ENCODE measurements at places on chromosomes 2 and 18.
A peak's percentile ranks its signal among the peaks of the same experiment; 100 is the strongest.

GRCh38 chr2:11738589-11739436 lies 7.6 kb upstream of the LPIN1 start:
- DNase-seq, result no peak

- DNase-seq, result no peak
Observed at GRCh38 chr2:222248818-222249217, 50.0 kb downstream of the PAX3 start.

GRCh38 chr2:216015722-216016464 lies 2.5 kb upstream of the MREG start:
- DNase-seq, result no peak

- no peak for DNase-seq
Observed at GRCh38 chr18:41828137-41828536, 126.9 kb upstream of the PIK3C3 start.

DNA sequence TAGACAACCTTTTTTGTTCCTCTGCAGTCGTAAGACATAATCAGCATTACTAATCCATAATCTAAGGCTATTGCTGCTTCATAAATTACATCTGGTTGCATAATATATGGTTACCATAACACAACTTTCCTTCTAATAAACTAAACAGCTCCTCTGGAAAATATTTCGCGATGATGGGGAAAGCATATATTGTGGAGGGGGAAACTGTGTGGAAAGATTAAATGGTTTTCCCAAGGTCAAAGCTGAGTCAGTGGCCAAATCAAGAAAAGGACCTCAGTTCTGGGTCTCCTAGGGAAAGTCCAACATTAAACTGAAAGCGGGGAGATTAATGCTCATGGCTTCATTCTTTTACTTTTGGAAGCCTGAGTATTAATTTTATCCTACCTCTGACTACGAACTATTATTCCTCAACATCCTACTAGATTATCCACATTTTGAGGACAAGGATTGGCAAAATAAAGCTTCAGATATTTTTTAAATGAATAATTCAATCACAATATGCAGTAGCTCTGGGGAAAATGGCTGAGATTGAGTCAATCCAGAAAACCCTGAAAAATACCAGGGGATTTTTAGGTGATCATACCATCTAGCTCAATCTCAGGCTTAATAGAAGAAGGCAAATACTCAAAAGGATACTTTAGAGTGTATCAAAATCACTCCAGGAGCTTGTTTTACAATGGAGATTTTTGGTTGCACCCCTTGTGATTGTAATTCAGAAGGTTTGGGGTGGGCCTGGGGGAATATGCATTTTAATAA lies 33.8 kb upstream of the STK17B start:
- no peak for DNase-seq

- no peak for DNase-seq
Observed at GRCh38 chr2:211434773-211435172, 878.4 kb downstream of the CPS1 start.

GRCh38 chr2:156379071-156379470 lies 46.5 kb upstream of the NR4A2 start:
- DNase-seq, result no peak

DNA sequence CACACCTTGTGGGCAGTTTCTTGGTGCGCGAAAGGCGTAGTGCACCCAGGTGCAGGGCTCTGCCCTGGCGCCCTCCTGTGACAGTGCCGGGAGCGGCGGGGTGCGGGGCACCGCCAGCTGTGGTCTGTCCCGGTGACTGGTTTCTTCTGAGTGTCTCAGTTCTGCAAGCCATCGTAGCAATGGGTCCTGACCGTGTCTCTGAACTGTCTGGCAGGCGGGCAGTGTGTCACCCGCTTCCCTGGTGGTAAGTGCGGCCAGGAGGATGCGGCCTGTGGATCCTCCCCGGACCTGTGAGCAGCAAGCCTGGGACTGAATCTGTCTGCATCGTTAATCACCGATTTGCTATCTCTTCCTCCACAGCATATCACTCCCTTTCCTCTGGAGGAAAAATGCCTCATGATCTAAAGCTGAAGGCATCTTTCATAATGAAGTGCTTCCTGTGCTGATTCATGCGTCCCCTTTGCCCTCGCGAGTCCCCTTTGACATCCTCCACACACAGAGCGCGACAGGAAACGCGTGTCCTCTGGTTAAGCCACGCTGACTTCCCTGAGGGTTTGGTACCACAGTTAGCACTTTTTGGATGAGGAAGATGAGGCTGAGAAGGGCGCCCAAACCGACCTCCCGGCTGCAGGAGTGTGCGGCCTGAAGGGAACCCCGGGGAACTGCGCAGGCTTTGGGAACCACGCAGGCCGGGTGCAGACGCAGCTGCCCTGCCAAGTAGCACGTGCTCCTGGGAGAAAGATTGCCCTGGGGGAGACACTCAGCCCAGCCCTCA lies 416.0 kb upstream of the HS6ST1 start:
- DNase-seq, result no peak

DNA sequence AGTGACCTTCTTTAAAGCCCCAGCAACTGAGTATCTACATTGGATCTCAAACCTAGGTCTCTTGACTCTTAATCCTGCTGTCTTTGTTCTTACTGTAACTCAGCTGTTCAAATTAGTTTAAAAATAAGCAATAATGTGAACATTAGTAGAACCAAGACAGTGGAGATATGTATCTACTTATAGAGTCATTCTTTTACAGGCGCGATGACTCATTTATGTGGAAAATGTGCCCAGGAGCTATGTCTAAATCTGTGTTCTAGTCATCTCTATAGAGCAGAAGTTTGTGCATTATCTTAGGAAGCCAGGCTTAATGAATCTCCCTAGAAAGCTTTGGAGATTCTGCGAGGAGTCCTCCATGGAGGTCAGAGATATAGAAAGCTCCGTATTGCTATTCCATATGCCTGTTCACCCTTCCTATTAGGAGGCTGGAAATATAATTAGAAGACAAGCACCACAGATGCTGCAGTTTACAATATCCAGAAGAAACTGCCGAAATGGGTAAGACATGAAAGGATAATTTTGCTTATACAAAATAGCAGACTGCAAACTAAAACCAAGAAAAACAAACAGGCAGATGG lies 211.6 kb downstream of the TRIB2 start:
- no peak for DNase-seq

- DNase-seq, result no peak
Observed at GRCh38 chr2:191790737-191791136, 56.2 kb downstream of the CAVIN2 start.

- no peak for DNase-seq
Observed at GRCh38 chr18:49081511-49082155, 130.9 kb upstream of the SMAD7 start.

DNA sequence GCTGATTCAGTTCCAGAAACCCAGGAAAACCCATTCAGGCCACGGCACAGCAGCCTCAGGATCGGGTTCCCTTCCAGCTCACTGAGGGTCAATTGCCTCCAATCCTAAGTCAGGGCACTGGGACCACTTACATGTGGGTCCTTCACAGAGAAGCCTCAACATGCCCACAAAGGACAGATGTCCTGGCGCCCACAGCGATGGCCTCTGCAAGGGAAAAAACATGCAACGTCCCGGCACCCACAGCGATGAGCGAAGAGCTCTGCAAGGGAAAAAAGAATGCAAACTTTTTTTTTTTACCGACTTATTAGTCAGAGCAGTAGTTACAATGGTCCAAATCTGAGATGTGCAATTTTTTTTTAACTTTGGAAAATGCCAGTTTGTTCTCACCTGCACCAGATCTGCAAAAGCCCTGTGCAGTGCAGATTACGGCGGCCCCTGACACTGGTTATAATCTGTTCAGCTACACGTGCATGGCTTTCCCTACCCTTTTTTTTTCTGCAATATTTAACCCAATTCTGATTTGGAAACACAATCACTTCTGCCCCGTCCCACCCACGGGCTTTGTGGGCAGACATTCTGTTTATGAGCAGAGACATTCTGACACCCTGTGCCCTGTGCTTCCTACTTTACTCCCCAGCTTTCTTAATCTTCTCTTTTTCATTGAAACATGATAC lies 159.3 kb upstream of the SALL3 start:
- no peak for DNase-seq

- DNase-seq, result no peak
Observed at GRCh38 chr2:2796207-2796606, 465.1 kb upstream of the MYT1L start.

- no peak for DNase-seq
Observed at GRCh38 chr18:21080576-21080975, 31.0 kb downstream of the ROCK1 start.

DNA sequence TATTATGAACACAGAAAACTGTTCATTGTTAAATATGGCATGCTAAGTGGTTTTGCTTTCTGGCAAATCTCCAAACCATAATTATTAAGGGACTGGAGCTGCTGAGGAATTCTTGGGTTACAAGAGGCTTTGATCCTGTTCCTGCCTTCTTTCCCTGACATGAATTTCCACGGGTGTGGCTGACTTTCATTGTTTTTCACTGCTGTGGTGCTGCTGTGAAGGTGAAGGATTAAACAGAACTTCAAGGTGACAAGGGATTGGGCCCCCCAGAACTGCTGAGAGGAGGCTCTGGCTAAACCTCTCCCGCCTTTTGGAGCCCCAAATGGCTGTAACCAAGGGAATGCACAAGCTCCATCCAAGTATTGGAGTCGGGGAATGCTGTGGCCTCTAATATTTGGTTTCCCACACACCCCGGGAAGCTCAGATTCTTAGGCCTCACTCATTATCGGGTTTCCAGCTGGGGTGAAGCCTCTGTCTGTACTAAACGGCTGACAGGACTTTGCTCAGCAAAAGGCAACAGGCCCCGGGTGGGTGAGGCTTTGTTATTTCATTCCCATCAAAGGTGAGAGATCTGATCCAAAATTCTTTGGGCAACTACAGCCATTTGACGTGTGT lies 29.0 kb upstream of the ZFP36L2 start:
- peak; percentile 54 for DNase-seq

GRCh38 chr2:150621526-150622213 lies 134.2 kb upstream of the RND3 start:
- DNase-seq, result no peak

DNA sequence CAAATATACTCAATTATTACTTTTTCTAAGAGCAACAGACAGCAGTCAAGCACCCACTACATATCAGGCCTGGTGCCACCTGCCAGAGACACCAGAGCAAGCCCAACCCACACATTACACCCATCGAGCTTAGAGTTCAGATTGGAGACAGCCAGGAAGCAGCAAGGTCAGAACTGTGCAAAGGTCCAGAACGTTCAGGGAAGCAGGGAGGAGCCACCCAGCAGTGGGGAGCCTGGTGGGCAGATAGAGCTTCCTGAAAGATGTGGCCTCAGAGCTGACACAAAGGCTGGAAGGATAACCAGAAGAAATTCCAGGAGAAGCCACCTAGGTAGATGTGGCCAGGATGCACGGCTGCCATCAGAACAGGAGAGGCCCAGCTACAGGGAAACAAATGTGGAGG lies 440.5 kb upstream of the ID2 start:
- no peak for DNase-seq

DNA sequence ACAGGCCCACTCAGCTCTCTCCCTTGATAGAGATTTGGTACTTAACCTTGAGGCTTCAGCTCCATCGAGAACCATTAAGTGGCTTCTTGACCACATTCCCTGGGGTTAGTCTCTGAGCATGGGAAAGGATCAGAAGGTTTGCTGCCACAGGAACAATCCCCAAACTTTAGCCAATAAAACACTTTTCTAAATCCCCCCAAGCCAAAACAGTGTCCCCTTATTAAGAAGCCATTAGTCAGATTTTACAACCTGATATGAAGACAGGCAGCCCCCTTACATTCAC lies 37.7 kb upstream of the SLC8A1 start:
- DNase-seq, result no peak

DNA sequence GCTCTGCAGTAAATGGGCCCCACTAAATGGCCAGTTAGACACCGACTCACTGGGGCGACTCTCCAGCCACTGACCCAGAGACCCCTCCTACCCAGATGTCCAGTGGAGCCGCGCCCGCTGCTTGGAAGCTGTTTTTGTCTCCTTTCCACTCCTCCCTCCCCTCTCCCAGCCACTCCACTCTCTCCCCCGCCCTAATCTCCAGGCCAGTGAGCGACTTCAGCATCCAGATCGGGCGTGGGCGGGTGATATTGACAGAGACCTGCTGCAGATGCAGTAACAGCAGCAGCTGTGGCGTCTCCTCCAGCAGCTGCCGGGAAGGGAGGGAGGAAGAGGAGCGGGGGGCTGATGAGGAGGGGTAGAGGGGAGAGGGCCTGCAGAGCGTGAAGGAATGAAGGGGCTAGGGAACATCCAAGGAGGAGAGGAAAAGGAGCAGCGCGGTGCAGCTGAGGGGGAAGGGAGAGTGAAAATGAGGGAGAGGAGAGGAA lies at the start of gene SCN7A:
SCN7A (minus strand) TSS at position 110 of the 485 bp plus-strand sequence. CDS start 16,553 bp downstream, outside the sequence.
- DNase-seq, result peak; percentile 91

- DNase-seq, result no peak
Observed at GRCh38 chr18:49400398-49401072, 59.9 kb downstream of the DYM start.

DNA sequence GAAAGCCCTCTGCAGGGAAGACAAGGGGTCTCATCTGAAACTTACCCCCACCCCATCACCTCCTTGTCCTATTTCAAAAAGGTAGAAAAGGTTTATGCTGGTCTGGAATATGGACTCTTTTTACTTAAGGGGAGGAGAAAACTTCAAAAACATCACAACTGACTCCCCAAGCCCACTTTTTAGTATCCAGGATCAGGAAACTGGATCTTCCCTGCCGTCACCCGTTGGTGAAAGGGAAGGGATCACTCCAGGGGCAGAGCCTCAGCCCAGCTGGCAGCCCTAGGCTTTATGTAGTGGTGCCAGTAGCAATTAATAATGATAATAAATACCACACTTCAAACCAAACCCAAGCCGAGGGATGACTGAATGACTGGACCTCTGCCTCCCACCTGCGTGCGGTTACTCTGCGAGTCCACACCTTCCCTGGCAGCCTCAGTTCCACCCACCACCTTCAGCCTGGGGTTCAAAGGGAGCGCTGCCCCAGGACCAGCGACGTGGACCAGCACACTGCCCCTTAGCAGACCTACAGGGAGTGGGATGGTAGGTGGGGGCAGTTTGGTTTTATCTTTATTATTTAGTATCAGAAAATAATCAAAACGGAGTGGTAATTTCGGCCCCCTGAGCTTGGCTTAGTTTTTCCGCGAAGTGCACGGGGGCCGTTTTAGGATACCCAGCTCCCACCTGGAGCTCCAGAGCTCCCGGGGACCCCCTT lies 4.9 kb upstream of the GATA6 start:
- no peak for DNase-seq

- DNase-seq, result no peak
Observed at GRCh38 chr2:1694371-1695271, 49.7 kb downstream of the PXDN start.

DNA sequence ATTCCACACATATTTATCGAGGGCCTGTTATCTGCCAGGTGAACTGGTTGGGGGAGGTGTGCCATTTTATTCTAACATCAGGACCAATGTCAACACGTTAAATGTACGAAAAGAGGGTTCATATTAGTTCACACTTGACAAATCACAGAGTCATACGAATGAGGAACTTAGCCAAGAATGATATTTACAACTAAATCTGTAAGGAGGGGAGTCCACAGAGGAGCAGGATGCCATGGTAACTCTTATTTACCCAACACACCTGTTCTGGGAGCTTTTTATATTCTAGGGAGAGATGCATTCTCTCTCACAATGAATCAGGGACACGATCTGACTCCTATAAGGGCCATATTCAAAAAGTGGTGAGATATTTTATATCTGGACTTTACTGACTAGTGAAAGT lies 144.1 kb downstream of the CDC42EP3 start:
- no peak for DNase-seq

All from left hindlimb (tissue), 1 donor.